ENCODE measurements at places on chromosomes 2 and 18.

- peak; percentile 37 for DNase-seq
Observed at GRCh38 chr2:63078852-63079606, 28.4 kb downstream of the OTX1 start.

DNA sequence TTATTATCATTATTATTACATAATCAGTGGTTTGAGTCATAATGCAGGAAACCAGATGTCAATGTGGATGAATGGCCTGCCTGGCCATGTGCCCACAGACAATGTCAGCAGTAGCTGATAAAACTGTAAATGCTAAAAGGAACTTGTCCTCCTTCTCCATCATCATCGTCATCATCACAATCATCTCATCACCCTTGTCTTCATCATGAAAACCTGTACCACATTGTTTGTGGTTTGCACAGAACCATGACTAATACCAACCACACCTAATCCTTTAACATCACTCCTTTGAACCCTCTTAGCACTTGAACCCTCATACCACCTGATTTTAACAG lies 96.0 kb downstream of the HNMT start:
- peak; percentile 20 for DNase-seq

DNA sequence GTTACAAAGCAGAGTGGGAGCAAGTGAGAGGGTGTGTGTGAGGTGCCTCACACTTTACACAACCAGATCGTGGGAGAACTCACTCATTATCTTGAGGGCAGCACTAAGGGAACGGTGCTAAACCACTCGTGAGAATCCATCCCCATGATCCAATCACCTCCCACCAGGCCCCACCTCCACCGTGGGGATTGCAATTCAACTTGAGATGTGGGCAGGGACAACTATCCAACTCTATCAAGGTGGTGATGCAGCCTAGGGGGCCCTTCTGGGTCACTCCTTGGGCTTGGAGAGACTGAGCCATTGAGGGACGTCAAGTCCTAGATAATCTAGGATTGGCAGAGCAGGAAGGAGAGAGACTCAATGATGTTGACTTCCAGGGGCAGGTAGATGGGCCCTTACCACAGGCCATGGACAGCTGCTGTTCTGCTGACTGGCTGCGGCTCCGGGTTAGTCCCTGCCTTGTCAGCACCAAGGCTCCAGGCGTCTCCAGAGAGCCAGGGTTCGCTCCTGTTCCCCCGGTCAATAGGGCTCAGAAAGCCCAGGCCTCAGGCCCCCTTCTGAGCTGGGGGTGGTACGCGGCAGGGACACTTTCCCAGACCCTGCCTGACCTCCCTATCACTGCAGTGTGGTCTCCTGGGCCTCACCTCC lies 193.2 kb upstream of the HS6ST1 start:
- no peak for DNase-seq

DNA sequence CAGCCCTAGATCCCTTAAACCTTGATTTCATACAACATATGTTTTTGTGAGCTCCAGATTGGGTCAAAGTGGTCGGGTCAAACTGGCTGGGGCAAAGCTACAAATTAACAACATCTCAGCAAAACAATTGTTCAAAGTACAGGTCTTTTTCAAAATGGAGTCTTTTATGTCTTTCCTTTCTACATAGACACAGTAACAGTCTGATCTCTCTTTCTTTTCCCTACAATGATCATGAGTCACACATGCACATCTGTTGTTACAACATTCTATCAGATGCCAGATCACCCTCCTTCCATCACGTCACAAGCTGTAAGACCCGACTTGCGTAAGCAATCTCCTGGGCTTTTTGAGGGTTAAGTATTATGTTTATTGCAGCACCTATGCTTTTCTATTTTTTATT lies 55.1 kb downstream of the RHOB start:
- DNase-seq = no peak

DNA sequence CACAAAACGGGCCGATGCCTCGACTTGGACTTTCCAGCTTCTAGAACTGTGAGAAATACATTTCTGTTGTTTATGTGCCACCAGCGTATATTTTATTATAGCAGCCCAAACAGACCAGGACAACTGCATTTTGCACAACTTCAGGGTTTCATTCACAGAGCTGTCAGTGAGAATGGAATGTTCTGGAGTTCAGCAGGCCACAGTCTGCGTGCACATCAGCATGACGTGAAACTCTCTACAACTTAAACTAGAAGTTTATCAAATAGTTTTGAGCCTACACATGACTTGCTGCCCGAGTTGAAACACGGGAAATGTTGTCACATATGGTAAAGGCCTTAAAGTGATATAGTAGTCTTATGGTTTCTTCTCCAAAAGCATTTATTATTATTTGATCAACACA lies 3.9 kb upstream of the TRIB2 start:
- no peak for DNase-seq

- DNase-seq = no peak
Observed at GRCh38 chr2:28359222-28360057, 33.2 kb upstream of the FOSL2 start.

DNA sequence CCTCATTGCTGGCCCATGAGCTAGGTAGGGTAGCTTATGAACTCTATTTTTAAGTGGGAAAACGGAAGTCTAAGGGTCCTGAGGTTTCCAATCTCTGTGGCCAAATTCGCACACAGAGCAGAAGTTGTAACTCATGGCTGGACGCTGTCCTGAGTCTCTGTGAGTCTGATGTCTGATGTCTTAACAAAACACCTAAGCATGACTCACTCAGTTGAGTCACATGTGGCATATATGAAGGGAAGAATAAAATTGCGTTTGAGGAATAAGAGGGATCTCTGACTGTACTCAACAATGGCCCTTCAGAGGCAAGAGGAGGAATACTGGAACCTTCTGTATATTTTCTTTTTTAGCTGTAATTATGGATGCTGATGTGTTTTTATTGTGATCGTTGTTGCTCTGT lies 569.7 kb downstream of the RIT2 start:
- peak; percentile 11 for DNase-seq

- DNase-seq = no peak
Observed at GRCh38 chr2:180061085-180061484, 54.0 kb upstream of the CWC22 start.

- no peak for DNase-seq
Observed at GRCh38 chr2:170577356-170577755, 137.8 kb upstream of the SP5 start.

DNA sequence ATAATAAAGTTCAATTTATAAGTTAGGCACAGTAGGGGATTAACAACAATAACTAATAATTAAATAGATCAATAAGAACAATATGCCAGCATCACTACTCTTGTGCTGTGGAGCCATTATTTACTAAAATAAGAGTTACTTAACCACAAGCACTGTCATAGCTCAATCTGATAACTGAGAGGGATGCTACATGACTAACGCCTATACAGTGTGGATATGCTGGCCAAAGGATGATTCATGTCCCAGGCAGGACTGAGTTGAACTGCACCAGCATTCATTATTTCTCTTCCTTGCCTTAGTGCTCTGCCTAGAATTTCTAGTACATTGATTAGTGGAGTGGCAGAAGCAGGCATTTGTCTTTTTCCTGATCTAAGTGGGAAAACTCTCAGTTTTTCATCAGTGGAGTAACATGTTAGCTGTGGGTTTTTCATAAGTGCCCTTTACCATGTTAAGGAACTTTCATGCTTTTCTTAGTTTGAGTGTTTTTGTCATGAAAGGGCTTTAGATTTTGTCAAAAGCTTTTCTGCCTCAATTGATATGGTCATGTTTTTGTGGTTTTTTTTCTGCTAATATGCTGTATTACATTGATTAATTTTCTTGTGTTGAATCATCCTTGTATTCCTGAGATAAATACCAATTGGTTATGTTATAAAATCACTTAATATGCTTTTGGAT lies 21.7 kb downstream of the KIAA1328 start:
- peak; percentile 85 for DNase-seq

DNA sequence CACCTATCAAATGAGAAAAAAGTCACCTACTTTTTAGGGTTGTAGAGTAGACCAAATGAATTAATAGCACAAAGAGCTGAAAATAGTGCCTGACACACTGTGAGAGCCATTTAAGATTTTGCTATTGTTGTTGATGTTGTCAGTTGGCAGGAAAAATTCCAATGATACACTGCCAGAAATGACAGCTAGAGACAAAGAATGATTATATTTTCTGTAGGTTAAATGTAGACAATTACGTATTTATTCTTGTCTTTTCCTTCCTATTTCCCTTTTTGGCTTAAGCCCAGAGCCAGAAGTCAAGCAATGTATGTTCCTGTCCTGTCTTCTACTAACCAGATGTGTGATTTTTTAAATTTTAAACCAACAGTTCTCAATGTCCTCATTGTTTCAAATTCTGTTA lies 17.2 kb downstream of the NRXN1 start:
- DNase-seq = no peak

- peak; percentile 6 for DNase-seq
Observed at GRCh38 chr2:21042958-21043743, 722 bp downstream of the APOB start.

DNA sequence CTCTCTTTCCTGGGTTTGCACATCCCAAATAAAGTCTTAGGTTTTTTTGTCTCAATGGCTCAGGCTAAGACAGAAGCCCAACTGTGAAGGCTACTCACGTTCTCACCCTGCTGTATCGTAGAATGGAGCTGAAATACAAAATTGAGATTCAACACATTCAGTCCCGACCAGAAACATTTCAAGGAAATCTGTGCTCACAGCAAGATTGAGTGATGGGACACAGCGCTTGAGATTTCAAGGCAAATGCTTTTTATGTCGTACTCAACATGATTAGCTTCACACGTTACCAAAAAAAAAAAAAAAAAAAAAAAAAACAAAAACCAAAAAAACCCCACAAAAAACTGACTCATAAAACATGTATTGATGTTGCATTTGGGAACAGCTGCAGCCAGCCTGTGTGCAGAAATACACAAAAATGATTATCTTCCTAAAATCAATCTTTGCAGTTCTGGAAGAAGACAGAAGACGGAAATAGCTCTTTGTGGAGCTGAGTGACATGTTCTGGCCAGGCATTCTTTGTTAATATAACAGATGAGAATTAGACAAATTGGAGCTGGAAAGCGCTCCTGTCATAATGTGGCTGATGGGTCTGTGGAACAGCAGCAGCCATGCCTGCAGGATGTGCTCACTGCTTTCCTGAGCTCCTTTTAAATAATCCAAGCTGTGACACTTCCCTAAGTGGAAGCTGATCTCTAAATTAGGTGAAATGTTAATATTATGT lies 453.2 kb downstream of the LPIN1 start:
- DNase-seq = no peak

DNA sequence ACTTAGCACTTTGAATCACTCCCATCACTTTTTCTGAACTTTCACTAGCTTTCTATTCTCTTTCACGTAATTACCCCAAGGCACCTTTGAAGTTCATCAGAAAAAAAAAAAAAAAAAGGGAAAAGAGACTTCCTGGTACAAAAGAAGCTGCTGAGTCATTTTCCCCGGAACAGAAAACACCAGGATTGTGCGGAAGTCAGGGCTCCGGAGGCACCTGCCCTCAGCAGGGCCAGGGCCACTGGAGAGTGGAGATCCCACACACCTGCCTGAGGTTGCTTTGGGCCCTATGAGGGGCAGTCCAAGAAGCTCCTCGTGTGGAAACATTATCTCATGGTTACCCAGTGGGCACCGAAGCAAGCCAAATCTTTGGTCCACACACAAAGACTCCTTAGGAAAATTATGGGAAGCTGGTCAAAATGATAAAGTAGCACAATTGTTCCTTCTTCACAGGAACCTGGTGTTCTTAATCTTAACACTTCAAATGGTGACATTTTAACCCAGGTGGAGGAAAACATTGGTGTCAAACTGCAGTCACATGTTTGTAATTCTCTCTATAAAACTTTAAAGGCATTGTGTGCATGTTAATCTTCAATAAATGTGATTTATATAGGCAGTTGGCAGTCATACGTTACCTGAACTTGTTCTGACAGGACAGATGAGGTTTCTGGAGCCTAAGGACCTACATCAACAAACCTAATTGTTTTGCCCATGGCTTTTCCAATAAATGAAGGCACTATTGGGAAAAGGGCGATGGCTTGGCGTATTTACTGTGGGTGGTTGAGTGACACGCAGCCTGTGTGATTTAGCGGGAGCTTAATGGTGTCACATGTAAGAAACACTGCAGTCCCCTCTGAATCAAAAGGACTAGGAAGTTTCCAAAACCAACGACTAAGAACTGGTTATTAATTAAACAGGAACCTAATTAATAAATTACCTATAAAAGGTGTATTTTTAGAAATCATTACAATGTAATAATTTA lies 23.4 kb upstream of the FAM110C start:
- peak; percentile 8 for DNase-seq

DNA sequence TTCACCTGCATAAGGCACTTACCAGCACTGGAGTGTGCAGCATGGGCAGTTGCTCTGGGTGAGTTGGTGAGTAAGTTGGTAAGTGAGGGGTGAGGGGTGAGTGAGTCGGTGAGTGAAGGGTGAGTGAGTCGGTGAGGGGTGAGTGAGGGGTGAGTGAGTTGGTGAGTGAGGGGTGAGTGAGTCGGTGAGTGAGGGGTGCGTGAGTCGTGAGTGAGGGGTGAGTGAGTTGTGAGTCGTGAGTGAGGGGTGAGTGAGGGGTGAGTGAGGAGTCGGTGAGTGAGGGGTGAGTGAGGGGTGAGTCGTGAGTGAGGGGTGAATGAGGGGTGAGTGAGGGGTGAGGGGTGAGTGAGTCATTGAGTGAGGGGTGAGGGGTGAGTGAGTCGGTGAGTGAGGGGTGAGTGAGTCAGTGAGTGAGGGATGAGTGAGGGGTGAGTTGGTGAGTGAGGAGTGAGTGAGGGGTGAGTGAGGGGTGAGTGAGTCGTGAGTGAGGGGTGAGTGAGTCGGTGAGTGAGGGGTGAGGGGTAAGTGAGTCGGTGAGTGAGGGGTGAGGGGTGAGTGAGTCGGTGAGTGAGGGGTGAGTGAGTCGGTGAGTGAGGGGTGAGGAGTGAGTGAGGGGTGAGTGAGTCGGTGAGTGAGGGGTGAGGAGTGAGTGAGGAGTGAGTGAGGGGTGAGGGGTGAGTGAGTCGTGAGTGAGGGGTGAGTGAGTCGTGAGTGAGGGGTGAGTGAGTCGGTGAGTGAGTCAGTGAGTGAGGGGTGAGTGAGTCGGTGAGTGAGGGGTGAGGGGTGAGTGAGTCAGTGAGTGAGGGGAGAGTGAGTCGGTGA lies 17.1 kb downstream of the THAP4 start:
- DNase-seq = no peak

- DNase-seq = no peak
Observed at GRCh38 chr2:60469536-60470317, 83.7 kb downstream of the BCL11A start.

DNA sequence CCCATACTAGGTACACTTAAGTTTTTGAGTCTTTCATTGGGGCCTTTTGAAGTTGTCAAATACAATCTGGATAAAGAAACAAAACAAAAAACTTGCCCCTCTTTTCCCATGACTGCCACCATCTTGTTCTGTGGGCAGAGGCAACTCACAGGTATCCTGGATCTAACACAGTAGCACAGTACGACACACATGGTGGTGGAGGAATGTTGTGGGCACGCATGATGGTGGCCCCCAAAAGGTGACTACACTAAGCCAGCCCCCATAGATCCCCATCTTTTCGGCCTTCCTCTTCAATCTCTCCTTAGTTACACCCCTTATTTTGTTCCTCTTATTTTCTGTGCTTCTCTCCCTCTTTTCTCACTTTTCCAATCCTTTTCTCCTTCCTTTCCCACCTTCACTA lies 4.5 kb upstream of the STPG4 start:
- DNase-seq = no peak

DNA sequence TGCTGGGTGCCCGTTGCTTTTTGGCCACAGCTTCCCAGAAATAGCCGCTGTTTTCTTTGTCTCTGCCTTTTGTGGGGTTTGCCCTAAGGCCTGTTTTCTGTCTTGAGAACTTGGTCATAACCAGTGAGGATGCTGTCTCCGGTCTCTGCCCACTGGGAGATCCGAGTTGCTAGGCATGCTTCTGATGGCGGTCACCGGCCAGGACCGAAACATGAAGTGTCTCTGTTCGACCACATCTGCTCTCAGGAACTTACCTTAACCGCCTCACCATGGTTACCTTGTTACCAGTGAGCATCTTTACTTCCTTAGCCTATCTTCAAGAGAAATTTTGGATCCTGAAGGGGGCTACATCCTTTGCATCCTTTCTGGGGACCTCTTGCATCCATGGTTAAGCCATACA lies 91.9 kb downstream of the RTP5 start:
- DNase-seq = no peak
